ENCODE measurements at places on chromosomes 6 and 20.

DNA sequence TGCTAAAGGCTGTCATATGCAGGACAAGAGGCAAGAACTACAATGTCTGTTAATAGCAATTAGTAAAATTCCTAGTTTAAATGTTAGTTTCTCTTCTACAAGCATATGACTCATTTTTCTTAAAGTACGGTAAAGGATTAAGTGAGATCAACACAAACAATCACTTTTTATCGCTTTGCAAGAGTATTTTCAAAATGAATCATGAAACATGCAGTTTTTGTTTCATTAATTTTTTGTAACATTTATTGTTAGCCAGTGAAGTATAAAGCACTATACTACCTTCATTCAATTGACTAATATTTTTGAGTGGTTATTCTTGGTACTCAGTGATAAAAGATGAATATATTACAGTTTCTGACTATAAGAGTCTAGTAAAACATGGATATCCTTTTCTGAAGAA is 138.6 kb downstream of the AHI1 start:
- no peak for DNase-seq

- no peak for DNase-seq
Observed at GRCh38 chr6:149965194-149966020, 1.7 kb downstream of the ULBP1 start.

GRCh38 chr20:51532577-51533191 is 9.8 kb downstream of the NFATC2 start:
- peak; percentile 49 for DNase-seq

- DNase-seq, result no peak
Observed at GRCh38 chr6:36054956-36055355, 27.3 kb downstream of the MAPK14 start.

DNA sequence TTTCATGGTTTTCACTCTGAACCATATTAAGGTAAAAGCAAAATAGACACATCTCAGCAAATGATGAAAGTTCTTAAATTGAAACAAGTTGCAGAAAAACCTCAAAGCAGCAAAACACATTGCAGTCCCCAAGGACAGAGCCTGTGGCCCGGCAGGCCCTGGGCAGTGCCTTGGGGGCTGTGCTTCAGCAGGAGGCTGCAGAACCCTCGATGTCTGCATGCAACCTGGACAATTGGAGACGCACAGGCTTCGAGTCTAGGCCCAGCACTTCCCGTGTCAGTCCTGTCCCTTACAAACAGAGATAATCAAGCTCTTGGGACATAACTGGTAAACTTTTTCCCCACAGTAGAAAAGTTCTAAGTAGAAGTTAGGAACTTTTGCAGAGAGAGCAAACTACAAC is 9.2 kb downstream of the PYGB start:
- DNase-seq, result no peak

DNA sequence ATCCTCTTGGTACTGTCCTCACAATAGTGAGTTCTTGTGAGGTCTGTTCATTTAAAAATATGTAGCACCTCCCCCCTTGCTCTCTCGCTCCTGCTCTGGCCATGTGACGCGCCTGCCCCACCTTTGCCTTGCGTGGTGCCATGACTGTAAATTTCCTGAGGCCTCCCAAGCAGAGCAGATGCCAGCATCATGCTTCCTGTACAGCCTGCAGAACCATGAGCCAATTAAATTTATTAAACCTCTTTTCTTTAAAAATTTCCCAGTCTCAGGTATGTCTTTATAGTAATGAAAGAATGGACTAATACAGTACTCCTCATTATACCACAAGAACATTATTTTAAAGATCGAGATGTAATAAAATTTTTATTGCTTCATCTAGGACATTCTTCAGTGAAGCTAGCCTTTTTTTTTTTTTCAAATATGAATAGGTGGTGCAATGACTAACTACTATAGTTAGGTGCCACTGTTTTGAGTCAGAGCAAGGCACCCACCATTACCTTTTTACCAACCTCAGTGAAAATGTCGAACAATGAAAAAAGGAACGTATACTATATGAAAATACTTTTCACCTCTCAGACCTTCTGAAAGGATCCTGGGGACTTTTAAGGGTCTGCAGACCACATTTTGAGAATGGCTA is 191.1 kb upstream of the SGK1 start:
- peak; percentile 25 for DNase-seq

GRCh38 chr6:57221191-57221935 is 744 bp downstream of the RAB23 start:
- peak; percentile 89 for DNase-seq

- DNase-seq, result no peak
Observed at GRCh38 chr6:100343316-100344077, 121.2 kb downstream of the SIM1 start.

- DNase-seq, result no peak
Observed at GRCh38 chr6:149876241-149876933, 12.2 kb upstream of the LRP11 start.

DNA sequence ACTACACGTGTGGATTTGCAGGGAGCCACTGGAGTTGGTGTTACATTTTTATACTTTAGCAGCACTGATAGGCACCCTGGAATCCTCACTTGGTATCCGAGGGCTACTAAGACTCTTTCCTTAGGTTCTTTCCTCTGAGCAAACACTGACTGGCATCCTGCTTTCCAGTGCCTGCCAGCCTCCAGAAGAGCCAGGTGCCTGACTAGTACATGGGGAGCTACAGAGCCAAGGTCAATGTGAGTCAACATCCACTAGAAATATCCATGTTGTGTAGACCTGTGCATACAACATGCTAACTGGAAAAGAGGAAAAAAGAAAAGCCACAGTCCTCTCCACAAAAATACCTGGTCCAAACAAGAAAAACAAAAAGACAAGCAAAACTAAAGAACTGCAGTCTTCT is 5.9 kb downstream of the TUBB1 start:
- no peak for DNase-seq

GRCh38 chr6:97790926-97791590 is 508.0 kb upstream of the MMS22L start:
- no peak for DNase-seq

DNA sequence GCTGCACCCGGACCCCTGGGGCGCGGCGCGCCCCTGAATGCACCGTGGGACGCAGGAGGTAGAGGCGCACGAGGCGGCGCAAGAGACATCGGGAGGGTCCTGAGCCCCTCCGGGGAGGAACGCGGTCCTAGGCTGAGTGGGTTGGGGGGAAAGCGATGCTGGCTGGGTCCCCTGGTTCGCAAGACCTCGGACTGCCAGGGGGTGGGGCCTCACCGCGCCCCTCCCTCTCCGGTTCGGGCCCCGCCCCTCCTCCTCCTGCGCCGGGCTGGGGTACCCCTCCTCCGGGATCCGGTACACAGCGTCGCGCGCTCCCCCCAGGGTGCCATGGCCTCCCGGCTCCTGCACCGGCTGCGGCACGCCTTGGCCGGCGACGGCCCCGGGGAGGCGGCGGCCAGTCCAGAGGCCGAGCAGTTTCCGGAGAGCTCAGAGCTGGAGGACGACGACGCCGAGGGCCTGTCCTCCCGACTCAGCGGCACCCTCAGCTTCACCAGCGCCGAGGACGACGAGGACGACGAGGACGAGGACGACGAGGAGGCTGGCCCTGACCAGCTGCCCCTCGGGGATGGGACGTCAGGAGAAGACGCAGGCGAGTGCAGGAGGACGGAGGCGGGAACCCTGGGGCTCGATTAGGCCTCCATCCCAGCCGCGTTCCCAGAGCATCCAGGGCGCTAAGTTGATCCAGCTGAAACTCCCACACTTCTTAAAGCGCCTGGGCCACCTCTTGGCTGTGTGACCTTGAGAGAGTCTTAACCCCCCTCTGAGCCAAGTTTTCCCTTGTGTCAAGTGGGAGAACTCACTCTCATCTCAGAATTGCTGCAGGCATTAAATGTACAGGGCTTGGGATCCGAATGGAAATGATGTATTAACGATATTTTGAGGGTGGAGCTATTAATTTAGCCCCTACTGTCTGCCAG is 541 bp downstream of the SNX21 start:
- DNase-seq, result peak; percentile 92

GRCh38 chr6:57123111-57123510 is 33.1 kb downstream of the ZNF451 start:
- no peak for DNase-seq

DNA sequence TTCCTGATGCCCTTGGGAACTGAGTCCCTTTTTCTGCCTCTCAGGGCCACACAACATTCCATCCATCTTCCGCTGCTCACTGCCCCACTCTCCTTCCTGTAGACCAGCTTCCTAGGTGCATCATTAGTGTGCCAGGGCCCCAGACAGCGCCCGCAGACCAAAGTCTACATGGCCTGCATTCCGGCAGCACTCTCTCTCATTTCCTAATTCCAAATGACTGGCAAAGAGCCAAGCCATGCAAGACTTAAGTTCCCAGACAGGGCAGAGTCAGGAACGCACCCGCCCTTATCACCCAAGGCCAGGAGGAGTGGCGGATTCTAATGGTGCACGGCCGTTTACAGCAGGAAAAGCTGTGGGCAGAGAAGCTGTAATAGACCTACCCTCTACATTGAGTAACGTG is 159.8 kb upstream of the ARID1B start:
- peak; percentile 63 for DNase-seq

DNA sequence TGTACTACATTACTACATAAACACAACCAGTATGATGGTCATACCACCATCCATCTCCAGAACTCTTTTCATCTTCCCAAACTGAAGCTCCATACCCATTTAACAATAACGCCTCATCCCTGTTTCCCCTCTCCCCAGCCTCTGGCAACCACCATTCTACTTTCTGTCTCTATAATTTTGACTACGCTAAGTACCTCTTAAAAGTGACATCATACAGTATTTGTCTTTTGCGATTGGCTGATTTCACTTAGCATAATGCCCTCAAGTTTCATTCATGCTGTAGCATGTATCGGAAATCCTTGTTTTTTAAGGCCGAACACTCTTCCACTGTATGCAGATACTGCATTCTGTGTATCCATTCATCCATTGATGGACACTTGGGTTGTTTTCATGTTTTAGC is 29.7 kb downstream of the GABRR1 start:
- no peak for DNase-seq

GRCh38 chr20:61913423-61914225 is 152.1 kb downstream of the TAF4 start:
- DNase-seq, result no peak

- DNase-seq, result peak; percentile 5
Observed at GRCh38 chr6:22071270-22072041, 225.4 kb downstream of the PRL start.

- no peak for DNase-seq
Observed at GRCh38 chr20:46112430-46113112, 5.5 kb upstream of the CD40 start.

GRCh38 chr20:33309631-33310030 is 26.6 kb downstream of the BPIFB1 start:
- no peak for DNase-seq

GRCh38 chr20:35274172-35275092 is 3.5 kb downstream of the MMP24OS start:
- no peak for DNase-seq

- DNase-seq, result peak; percentile 58
Observed at GRCh38 chr6:19731282-19731681, 105.9 kb upstream of the ID4 start.

DNA sequence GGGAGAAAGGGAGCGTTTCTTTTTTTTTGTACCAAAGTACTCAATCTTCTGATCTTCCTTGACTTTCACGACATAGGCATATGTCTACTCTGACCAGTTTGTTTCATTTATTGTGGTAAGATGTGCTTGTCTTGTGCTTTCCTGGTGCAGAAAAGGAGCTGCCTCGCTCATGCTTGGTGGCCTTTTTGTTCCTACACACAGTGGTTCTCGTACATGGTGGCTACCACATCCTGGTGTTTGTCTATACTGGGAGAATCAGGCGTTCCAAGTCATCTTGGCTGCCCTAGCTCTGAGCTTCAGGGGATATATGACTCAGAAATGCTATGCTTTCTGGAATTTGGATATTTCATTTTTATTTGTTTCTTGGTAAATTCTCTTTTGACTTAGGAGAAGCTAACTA is 31.8 kb downstream of the MYB start:
- no peak for DNase-seq

- peak; percentile 67 for DNase-seq
Observed at GRCh38 chr6:29705389-29706231, 17.6 kb upstream of the HLA-F start.

DNA sequence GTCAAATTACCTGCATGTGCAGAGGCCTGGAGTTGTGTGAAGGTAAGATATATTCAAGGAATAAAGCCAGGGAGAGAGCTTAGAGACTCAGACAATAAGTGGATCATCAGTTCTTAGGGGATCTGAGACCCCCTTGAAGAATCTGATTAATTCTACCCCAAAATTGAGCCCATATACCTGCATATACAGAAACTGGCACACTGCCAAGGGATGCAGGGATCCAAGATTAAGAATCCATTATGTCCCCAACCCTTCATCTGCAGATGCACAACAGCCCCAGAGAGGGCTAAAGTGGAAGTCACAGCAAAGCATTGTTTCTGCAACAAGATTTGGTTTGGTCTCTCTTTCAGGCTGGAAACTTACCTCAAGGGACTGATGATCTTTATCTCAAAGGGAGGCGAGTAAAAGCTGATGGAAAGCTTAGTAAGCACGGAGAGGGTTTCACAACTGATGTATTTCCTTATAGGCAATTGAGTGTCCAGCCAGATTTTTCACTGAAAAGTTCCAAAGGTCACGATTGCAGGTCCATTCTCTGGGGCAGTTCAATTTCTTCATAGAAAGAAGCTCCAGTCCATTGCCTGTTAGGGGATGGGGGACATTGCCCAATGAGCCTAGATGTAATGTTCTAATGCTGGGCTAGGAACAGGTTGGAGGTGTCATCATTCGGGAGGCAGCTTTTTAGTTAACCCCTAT is 20.9 kb upstream of the STK35 start:
- no peak for DNase-seq

DNA sequence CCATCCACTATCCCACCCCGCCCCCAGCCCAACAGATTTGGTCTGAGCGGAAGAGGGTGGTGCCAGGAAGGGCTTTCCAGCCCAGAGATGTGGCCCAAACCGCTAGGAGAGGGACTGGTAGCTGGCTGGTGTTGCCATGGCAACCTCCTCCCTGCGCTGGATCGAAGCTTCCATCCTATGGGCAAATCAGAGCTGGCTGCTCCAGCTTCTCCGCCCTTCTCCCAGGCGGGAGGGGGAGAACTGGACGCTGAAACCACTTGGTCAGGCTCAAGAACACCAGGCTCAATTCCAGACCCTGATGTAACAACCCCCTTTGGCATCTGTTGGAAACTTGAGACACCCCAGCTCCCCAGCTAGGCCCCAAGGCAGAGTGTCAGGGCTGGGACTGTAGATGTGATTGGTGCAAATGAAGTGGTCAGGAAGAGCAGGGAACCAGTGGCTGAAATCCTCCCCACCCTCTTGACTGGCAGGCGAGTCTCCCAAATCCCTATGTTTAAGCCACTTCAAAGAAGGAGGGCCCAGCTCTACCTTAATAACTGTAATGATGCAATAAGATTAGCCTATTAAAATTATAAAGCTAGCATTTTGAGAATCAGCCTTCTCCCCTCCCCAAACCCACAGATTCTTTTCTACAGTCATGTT is 4.2 kb downstream of the RIMS4 start:
- no peak for DNase-seq

Data from urothelium cell line (cell line).